ENCODE measurements at places on chromosomes 2 and 18.

- DNase-seq = no peak
These were observed 258.3 kb downstream of the CYRIA start for GRCh38 chr2:16407358-16407757.

- DNase-seq = no peak
These were observed 42.4 kb downstream of the LMAN2L start for GRCh38 chr2:96697476-96697875.

DNA sequence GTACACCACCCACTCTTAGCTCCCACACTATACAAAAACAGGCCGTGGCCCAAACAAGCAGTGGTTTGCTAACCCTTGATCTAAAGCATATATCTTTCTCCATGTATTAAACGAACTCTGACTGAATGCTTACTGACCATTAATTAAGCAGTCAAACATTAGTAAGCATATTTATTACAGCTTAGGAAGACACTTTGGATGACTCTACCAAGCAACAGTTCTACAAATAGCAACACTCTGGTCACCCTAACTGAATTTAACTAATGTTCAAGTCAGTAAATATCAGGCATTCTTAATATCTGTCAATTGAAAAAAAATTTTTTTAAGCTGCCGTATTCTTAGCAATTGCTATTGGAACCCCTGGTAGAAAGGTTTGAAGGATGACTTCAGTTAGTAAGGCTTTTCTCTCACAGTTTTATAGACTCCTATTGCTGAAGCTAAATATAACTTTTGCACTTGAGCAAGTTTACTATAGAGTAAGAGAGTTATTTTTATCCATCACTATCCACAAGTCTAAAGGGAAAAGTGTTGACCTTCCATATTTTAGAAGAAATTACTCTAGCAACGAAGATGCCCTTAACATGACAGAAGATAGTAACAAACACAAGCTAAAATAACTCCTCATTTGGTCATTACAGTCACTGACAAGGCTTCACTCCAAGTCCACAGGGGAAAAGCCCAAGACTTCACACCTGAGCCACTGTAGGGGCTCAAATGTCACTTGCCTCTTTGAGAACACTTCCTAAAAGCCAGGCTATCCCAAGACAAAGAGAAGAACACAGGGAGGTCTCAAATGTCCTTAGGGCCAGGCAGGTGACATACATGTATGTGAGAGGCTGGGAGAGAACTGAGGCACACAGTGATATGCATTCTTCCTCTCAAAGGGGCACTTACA, 74.4 kb downstream of the RTN4 start:
- DNase-seq = no peak

DNA sequence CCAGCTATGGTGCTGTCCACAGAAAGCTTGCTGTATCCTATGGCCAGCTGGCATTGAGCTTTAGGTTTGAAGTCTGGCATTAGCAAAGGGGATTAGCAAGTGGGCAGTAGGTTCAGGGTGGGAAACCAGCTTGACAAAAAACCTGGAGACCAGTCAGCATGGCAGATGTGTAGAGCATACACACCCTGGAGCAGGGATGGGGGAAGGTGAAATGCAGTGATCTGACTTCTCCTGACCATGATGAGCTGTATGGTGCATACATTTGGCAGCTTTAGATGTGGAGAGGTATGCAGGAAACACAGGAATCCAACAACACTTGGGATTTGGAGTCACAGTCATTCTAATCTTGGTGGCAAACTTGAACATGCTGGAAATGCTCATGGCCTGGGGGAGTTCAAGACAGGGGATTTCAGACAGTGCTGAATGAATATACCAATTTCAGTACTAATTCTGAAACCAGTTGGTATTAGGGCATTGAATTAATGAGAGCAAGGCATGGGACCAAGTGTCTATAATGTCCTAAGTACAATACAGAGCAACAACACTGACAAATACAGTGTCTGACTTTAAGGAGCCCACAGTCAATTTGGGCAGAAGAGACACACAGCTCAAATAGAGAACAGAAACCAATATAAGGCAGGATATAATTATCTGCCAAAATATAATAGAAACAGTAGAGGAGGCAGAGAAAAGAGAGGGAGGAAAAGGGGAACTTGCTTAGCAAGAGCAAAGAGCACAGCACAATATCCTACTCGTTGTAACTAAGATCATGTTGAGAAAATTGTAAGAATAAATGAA, 11.8 kb downstream of the ARHGAP15 start:
- DNase-seq = no peak

DNA sequence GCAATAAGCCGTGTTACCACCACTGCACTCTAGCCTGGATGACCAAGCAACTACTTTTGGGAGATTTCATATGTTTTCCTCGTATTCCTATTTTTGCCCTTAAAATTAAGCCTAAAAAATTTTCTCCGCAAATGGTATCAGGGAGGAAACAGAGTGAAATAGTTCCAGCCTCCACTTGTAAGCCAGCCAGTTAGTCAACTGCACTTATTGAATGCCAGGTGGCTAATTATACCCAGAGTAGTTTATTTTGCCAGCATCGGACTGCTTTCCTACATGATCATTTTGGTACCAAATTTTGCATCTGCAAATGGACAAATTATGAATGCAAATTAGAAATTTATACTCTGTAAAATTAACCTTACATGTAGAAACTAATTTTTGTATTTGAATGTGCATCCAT, 90.2 kb upstream of the ARHGAP28 start:
- no peak for DNase-seq

DNA sequence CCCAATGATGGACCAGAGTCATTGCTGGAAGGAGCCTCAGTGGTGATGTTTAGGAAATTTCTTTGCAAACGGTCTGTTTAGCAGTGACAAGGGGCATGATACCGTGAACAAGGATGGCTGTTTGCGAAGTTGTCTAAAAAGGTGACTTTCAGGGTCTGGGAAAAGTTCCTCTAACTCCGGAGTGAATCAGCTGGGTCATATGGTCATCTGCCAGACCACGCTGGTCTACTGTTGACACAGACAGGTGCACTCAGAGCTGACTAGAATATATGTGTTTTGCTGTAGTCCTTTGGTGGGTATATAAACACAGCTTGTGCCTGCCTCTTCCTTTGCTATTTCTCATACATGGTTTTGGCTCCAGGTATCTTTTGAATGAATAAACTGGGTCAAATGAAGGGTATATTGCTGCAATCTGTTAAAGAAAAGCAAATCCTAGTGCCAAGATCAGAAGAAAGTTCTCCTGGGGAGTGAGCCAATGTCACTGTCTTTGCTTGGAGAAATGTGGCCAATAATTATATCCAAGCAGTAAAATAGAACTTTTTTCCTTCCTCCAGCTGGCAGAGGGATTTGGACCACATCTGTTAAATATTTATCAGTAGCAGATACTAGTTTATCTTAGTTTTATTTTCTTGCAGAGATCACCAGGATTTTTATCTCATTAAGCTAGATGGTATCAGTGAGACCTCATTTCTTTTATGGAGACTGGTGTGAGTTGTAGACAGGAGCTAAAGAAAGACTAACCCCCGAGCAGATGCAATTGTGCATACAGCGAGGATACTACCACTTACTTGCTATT, 286.0 kb downstream of the TRIB2 start:
- DNase-seq = no peak

- no peak for DNase-seq
These were observed 7.3 kb downstream of the KIF1A start for GRCh38 chr2:240812721-240813120.

GRCh38 chr2:217930761-217931563, 71.8 kb downstream of the TNS1 start:
- DNase-seq = no peak

GRCh38 chr18:63336366-63337099, 17.0 kb upstream of the BCL2 start:
- no peak for DNase-seq

GRCh38 chr2:98810588-98810928, 79.6 kb upstream of the MGAT4A start:
- no peak for DNase-seq

- no peak for DNase-seq
These were observed 79.2 kb upstream of the PXDN start for GRCh38 chr2:1823187-1824169.

- DNase-seq = no peak
These were observed 148.5 kb upstream of the SATB2 start for GRCh38 chr2:199606193-199606780.

DNA sequence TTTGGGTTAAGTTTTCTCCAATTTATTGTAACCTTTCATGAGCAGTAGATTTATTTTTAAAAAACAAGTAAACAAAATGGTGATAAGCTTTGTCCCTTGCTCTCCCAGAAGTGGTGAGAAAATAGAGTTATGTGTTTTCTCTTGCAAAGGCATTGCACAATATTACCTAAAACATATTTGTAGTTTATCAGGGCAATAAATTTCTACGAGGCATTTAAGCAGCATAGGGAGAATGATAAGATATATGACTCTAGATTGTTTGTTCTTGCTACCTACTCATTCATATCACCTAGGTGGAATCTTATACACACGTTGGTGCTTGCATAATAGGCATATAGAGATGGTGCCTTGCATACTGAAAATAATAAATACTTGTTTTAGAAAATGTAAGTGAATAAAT, 201.7 kb downstream of the MYO1B start:
- no peak for DNase-seq

- no peak for DNase-seq
These were observed 7.1 kb downstream of the RBM45 start for GRCh38 chr2:178119179-178119922.

- DNase-seq = no peak
These were observed 65.8 kb upstream of the EDAR start for GRCh38 chr2:109054865-109055264.

GRCh38 chr2:158994920-158995676, 26.7 kb downstream of the TANC1 start:
- DNase-seq = peak; percentile 66

GRCh38 chr2:202373490-202373889, 2.6 kb upstream of the BMPR2 start:
- DNase-seq = no peak

DNA sequence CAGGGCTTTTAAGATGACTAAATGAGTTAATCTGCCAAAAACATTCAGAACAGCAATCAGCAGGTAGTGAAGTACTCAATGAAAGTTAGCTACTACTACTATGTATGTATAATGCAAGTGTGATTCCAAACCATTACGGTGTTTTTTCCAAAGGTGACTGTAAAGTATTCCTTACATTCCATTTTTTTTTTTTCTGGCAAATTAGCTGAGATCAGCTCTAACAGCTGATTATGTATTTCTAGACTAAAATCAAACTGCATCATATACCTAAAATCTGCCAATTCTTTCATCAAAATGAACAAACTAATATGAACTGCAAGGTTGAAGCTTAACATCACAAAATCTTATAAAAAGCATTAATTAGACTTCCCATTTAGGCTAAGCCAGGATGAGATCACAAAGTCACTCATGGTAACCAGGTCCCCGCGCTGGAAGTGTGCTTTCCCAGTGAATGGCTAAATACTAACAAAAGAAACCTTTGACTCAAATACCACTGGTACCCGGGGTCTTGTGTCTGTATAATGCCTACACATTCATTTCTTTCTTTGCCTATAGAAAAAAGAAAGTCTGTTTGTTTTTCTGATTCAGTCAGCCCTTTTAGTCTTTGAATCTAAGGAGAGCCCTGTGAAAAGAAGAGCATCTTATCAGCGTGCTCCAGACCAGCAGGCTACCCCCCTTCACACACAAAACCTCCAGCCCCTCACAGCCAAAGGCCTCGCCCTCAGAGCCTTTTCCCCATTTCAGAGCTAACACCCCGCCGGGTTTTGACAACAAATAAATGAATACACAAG, 88.3 kb downstream of the RBMS1 start:
- DNase-seq = no peak

GRCh38 chr2:75579186-75579585, 18.4 kb upstream of the EVA1A start:
- DNase-seq = no peak

- no peak for DNase-seq
These were observed 40.2 kb downstream of the SLC35F5 start for GRCh38 chr2:113716291-113716690.

GRCh38 chr2:118148133-118148532, 59.9 kb downstream of the INSIG2 start:
- no peak for DNase-seq

DNA sequence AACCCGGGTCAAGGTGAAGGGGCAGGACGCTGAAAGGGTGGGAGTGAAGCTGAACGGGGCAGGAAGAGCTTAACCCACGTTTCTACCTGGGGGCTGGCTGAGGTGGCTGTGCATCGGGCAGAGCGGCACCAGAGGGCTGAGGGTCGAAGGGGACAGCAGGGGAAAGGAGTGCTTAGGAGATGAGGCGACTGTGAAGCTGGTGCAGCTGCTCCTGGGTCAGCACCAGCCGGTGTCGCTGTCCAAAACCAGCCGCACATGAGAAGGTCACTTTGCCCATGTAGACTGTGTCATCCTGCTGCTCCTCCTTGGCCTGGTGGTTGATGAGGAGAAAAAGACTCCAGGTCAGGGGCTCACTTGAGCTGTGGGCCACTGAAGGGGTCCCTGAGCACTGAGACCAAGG, 18.1 kb upstream of the SLC4A5 start:
- no peak for DNase-seq

- DNase-seq = no peak
These were observed 28.2 kb downstream of the METTL8 start for GRCh38 chr2:171405546-171405945.

Measured in SK-N-MC (cell line).